Left lung (tissue), 14 donors: ENCODE measurements at places on chromosomes 5 and 9.

- DNase-seq: no peak
- H3K36me3 ChIP-seq: no peaks in the 10 kb centered on the region
- H3K27ac ChIP-seq: no peak overlapping the region
Measured at GRCh38 chr5:590346-590745, 21.8 kb upstream of the CEP72 start.

DNA sequence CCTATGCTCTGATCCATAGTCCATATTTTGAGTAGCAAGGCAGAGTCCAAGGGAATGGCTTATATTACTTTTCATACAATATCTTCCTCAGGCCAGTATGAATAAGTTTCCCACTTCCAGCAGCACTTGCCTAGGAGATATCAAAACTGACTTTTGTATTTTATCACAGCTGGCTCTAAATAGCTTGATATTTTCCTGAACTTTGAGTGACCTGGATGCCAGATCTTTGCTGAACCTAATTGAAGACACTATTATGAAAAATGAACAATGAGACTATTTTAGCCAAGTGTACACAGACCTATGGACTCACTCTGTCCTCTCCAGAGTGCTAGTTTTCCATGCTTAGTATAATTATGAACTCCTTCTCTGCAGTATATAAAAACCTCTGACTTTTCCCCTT, 475.6 kb upstream of the PTGER4 start:
- no peak for DNase-seq
- H3K27me3 ChIP-seq: no peaks in the 10 kb centered on the region

DNA sequence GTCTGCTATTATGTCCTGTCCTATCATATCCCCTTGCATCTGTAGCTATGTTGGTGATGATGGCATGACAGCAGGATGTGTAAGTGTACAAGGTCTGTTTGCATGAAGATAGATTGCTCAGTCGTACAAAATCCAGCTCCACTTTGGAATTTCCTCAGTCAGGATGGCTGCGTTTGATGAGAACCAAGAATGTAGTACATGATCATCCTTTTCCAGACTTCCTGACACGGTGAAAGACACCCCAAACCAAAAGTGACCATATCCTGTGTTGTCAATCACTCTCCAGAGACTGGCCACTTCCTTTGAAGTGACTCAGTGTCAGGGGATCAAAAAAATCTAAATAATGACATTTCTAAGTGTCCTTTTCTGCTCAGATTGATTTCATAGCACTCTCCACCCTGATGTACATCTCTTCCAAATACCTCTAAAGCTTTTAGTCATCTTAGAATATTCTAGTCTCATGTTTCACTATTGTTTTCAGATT, 213.4 kb downstream of the PLK2 start:
- H3K4me3 ChIP-seq: no peak overlapping the region
- H3K27me3 ChIP-seq: no peaks in the 10 kb centered on the region
- no peak for DNase-seq
- H3K4me1 ChIP-seq: no peaks in the 10 kb centered on the region
- no peak overlapping the region for H3K27ac ChIP-seq

GRCh38 chr5:135615581-135616260, 36.9 kb upstream of the CXCL14 start:
- H3K27ac ChIP-seq: no peak overlapping the region
- H3K4me3 ChIP-seq: no peak overlapping the region
- no peaks in the 10 kb centered on the region for H3K4me1 ChIP-seq
- H3K36me3 ChIP-seq: no peaks in the 10 kb centered on the region
- DNase-seq: no peak

DNA sequence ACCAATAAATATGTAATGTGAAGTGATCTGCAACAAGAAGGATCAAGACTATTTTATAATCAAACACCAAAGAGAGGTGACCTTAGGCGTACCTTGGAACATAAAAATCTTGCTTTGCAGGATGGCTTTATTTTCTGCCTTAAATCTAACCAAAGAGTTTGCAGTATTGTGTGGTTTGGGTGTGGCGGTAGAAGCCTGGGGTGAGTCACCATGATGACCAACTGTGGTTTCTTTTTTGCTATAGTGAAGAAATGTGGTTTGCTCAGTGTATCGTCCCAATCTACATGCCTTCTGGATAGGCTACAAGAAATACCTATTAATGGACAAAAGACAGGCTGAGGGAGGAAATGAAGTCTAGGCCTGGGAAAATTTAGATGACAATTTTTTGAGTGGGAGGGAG, 5.1 kb upstream of the CAST start:
- H3K27ac ChIP-seq: peak overlapping the region; percentile 19
- DNase-seq: no peak
- H3K36me3 ChIP-seq: no peaks in the 10 kb centered on the region

DNA sequence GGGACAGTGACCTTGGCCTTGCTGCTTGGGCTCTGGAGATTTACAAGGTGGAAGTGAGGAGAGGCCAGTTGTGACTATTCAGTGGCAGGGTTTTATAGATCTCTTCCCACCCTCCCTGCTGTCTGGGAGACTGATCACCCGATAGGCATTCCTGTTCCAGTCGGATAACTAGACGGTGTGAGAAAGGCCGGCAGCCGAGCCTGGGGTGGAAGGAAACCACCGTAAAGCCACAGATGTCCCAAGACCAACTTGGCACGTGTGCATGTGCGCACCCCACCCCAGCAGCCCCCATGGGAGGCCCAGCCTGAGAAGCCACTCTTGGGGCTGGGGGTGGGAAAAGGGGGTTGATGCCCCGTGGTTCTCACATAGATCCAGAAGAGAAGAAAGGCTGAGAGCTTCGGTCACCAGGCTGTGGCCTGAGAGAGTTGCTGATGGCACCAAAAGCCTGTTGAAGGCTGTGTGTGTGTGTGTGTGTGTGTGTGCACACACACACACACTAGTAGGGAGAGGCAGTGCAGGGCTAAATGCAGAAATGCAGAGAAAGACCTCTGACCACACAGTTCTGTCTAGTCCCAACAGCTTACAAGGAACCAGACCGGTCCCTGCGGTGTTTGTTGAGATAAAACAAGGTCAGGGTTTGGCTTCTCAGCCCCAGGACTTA, 225.8 kb downstream of the FANCC start:
- peaks cover 30% of the 10 kb centered on the region for H3K4me1 ChIP-seq
- peak overlapping the region; percentile 72 for H3K27ac ChIP-seq
- H3K4me3 ChIP-seq: no peak overlapping the region
- DNase-seq: no peak
